ENCODE measurements at places on chromosomes 16 and 17.

- no peak for DNase-seq
Measured at GRCh38 chr16:72428681-72429376, 256.9 kb upstream of the PMFBP1 start.

- DNase-seq: no peak
Measured at GRCh38 chr17:48246612-48247011, 139.0 kb downstream of the SNX11 start.

DNA sequence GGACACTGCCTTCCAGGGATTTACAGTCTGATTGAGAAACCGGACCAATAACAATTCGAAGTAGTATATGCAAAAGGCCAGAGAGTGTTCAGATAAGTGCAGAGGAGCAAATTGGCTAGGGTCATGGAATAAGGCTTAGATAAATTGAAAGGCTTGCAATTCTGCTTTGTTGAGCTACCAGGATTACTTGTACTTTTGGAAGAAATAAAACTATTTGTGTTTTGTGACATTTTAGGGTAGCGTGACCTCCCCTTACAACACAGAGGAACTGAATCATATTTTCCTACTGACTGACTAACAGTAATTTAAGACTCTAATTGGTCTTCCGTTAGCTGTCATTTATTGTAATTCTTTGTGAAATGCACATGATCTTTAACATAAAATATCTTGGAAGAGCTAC, 104.7 kb downstream of the PITPNC1 start:
- DNase-seq: no peak

DNA sequence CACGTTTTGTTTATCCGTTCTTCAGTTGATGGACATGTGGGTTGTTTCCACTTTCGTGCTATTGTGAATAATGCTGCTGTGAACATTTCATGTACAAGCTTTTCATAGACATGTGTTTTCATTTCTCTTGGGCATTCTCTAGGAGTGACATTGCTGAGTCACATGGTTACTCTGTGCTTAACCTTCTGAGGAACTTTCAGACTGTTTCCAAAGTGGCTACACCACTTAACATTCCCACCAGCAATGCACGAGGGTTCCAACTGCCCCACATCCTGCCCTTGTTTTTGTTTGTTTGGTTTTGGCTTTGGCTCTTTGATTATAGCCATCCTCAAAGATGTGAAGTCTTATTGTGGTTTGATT, 14.2 kb upstream of the PEMT start:
- no peak for DNase-seq

DNA sequence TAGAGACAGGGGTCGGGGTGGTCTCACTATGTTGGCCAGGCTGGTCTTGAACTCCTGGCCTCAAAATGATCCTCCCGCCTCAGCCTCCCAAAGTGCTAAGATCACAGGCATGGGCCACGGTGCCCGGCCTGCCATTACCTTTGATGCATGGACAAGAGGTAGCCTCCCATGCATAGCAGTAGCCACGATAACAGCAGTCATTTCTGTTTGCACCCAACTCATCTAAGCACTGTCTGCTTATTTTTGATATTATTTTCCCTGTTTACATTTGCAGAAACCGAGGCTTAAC, 37.5 kb upstream of the SNN start:
- no peak for DNase-seq

GRCh38 chr16:78175287-78175686, 75.8 kb downstream of the WWOX start:
- DNase-seq: no peak

GRCh38 chr16:74726716-74727115, 26.1 kb upstream of the MLKL start:
- DNase-seq: no peak

DNA sequence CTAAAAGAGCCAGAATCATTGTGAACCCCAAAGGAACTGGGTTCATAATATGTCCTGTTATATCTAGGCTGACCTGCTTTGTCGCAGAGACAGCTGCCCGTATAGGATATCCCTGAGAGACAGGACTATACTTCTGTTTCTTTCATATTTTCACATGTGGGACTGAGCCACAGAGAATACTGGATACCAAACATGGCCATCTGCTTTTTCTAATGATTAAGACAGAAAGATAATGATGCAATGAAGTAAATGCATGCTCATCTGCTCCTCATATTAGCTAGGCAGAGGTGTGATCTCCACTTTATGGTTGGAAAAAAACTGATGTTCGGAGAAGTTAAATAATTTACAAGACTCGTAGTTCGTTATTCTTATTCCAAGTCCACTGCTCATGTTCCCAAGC, 160.4 kb downstream of the AATF start:
- DNase-seq: no peak

GRCh38 chr17:39737206-39737759, 455 bp upstream of the GRB7 start:
- DNase-seq: no peak

GRCh38 chr16:24508614-24509013, 30.8 kb upstream of the RBBP6 start:
- no peak for DNase-seq

- no peak for DNase-seq
Measured at GRCh38 chr16:64346080-64346479, 775.8 kb downstream of the CDH11 start.

- no peak for DNase-seq
Measured at GRCh38 chr16:77849646-77850258, 61.4 kb downstream of the VAT1L start.

GRCh38 chr17:48236681-48237134, 129.1 kb downstream of the SNX11 start:
- DNase-seq: no peak

DNA sequence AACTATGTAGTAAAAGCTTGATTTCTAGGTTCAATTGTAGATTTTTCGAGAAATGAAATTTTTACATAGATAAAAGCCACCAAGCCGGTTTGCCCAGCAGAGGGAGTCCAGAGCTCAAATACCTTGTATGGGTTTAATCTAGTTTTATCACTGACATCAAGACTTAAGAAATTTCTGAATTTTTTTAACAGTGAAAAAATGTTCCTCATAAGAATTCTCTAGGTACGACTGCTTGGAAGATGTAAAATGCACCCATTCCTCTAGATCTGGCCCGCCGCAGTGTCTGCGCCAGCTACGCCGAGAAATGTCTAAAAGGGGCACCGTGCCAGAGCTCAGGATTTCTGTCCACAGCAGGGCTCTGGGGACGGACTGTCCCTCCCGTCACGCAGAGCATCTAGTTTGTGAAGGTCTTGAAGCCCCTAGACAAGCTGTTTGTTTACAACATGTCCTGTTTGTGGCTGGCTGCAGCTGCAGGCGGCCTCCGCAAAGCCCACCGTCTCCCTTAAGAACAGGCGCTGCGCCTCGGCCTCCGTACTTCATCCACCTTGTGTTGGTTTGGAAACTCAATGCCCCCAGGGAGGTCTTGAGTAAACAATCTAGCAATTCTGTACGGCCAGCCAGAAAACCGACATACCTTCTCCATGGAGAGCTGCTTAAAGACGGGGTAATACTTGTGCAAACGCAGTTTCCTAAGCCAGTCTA, 24.8 kb downstream of the MAP1LC3B start:
- DNase-seq: no peak

- DNase-seq: no peak
Measured at GRCh38 chr17:10779609-10780008, 24.3 kb downstream of the TMEM238L start.

- DNase-seq: peak; percentile 59
Measured at GRCh38 chr16:21101631-21102420, 48.8 kb downstream of the DNAH3 start.

- no peak for DNase-seq
Measured at GRCh38 chr16:57591086-57591869, 37.2 kb upstream of the ADGRG1 start.

- DNase-seq: no peak
Measured at GRCh38 chr16:87973717-87974116, 22.5 kb downstream of the BANP start.

- DNase-seq: no peak
Measured at GRCh38 chr17:56298846-56299245, 145.6 kb downstream of the ANKFN1 start.

GRCh38 chr17:61249649-61250299, 149.9 kb upstream of the TBX2 start:
- no peak for DNase-seq

DNA sequence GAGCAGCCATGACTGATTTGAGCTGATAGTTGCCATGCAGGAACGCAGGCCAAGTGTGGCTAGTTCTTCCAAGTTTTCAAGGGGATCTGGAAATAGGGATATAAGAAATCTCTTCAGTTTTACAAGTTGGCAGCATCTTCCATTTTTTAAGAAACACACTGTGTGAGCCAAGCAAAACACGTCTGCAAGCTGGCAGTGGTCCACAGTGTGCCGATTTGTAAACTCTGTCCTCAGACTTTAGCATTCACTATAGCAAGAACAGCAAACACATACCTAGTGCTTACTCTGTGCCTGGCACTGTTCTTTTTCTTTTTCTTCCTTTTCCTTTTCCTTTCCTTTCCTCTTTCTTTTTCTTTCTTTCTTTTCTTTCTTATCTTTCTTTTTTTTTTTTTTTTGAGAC, 2.9 kb downstream of the ORAI3 start:
- no peak for DNase-seq

- DNase-seq: no peak
Measured at GRCh38 chr17:31524926-31525800, 133.7 kb downstream of the RAB11FIP4 start.

GRCh38 chr17:10745231-10745630, 15.4 kb upstream of the TMEM220 start:
- no peak for DNase-seq

DNA sequence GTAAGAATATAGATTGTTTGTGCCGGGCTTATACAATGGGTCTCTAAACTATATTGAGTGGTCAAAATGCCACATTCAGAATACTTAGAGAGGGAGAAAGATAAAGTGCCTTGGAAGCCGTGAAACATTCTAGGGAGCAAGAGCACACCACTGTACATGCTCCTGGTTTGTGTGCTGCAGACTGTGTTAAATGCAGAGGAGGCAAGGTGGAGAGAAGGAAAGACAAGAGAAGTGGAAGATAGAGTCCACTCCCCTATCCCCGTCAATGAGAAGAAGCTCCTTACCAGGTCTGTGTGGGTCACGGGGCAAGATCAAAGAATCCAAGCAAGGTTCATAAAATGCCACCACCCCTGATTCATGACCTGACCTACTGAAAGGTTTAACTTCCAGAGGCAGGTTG, 267.1 kb upstream of the TBX2 start:
- DNase-seq: no peak

- DNase-seq: no peak
Measured at GRCh38 chr16:28280881-28281836, 11.2 kb upstream of the SBK1 start.

- no peak for DNase-seq
Measured at GRCh38 chr16:79638386-79638785, 37.8 kb upstream of the MAF start.

DNA sequence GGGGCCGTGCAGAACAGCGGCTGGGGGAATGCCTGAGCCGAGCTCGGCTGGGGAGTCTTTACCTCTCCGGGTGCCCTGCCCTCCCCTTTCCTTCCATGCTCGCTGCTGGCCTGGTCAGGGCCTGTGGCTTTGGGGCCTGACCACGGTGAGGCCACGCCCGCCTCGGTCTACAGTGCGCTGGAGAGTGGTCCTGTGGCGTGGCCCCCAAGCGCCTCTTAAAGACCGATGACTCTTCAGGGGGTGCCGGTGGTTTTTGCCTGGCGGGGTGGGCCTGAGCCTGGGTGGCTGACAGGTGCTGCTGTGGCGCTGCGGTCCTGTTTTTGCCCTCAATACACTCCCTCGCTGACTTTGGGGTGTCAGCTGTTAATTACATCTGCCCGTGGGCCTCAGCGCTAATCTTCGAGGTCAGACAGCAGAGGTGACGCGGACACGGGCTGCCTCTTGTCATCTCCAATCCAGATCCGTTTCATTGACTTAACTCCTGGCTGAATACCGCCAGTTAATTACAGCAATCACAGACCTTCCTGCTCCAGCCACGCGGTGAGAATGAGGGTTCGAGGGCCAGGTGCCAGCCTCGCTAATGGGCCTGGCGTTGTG, 29.7 kb downstream of the GSE1 start:
- DNase-seq: no peak

DNA sequence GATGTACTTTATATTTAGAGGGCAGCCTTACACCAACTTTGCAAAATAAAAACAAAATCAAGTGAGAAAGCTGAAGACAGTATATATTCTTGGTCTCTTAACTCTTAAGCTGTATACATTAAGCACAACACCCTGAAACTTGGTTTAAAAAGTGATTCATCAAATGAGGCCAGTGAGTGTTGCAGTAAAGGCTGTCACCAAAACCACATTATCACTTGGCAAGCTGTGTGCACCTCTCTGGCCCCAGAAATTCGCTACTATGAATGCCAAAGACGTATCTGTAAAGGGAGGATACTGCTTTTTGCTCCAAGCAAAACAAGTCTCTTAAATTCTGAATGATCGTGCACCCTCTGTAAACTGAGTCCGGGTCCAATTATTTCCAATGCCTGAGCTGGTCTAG, 163.9 kb downstream of the ZFHX3 start:
- DNase-seq: no peak

DNA sequence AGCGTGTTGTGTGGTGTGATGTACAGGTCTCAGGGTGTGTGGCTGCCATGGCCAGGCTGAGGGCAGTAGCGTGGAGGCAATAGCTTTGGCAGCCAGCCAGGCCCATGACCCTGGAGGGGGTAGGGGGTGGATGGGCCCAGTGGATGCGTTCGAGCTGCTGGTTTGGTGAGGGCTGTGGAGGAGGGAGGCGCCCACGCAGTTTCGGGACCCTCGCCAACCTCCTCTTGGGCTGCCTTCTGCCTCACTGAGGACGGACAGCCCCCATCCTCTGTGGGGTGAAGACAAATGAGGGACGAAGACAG, 238.6 kb upstream of the GSE1 start:
- no peak for DNase-seq

DNA sequence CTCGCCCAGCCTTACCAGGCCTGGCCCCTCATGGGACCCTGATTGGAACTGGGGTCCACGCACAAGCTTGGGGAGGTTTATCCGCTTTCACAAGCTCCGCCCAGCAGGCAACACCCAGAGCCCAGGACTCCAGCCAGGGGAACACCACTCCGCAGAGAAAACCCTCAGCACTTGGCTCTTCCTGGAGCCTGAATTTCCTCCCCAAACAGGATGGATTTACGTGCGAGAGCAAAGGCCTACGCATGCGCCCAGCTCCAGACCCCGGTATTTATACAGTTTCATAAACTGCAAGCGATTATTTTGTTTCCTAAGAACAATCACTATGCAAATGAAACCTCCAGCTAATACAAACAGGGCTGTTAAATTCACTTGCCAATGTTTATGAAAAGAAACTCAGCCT, 22.8 kb downstream of the ZNF423 start:
- no peak for DNase-seq

DNA sequence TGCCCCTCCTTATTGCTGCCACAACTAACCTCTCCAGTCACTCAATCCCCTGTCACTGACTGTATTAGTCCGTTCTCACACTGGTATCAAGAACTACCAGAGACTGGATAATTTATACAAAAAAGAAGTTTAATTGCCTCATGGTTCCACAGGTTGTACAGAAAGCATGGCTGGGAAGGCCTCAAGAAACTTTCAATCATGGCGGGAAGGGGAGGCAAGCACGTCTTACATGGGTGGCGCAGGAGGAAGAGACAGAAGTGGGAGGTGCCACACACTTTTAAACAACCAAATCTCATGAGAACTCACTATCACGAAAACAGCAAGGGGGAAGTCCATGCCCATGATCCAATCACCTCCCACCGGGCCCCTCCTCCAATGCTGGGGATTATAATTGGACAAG, 86.0 kb upstream of the BCAR1 start:
- DNase-seq: no peak

GRCh38 chr17:4444782-4445473, 11.2 kb downstream of the SPNS3 start:
- peak; percentile 45 for DNase-seq

Data from NCI-H524 treated with DMSO at 0.1 percent for 48 hours (cell line).